CD4-positive, alpha-beta T cell treated with Interleukin-10 for 1 hour (primary cell): ENCODE measurements at places on chromosomes 6 and 20.

DNA sequence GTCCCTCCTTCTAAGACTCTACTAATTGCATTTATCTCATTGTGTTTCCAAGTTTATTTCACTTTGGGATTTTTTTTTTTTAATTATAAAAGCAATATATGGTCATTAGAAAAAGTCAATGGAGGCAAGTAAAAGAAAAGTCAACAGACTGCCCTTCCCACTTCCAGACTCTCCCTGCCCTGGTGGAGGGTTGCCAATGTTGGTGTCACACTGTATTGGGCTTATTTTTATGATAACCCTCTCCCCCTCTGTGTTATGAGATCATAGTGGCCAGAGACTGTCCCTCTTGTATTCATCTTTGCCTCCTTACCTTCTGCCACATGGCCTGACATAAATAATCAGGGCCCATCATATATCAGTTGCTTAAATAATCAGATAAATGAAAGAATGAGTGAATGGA, 63.4 kb downstream of the LRRC1 start:
- DNase-seq, result no peak

DNA sequence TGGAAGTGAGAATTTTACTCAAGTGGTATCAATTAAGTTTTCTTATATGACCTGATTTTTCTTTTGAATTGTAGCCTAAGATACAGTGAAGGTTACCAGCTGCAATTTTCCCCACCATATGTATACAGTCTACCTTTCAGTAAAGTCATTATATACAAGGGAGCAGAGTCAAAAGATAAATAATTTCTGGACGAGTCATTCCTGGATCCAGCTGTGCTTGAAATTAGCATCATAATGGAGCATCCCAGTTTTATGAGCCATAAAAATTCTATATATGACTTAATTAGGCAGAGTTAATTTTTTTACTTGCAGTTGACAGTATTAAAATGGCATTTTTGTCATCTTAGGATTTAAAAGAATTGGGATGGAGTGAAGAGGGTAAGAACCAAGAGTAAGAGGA, 1008.4 kb downstream of the PHF3 start:
- no peak for DNase-seq

- no peak for DNase-seq
Measured at GRCh38 chr20:11143481-11143880, 469.7 kb upstream of the JAG1 start.

DNA sequence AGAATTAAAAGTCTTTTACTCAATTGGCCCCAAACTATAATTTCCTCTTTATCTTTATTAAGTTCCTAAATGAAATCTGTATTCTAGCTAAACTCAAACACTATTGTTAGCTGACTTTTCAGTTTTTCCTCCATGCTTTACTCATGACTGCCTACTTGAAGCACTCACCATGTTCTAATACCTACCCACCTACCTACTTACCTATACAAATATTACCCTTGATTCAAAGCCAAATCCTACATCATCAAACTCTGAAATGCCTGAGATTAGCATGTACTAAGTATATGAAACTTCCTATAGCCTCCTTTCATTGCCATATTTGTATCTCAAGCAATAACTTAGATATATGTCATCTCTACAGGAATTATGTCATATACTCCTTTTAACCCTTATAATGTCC, 259.7 kb downstream of the HDGFL1 start:
- DNase-seq, result no peak

DNA sequence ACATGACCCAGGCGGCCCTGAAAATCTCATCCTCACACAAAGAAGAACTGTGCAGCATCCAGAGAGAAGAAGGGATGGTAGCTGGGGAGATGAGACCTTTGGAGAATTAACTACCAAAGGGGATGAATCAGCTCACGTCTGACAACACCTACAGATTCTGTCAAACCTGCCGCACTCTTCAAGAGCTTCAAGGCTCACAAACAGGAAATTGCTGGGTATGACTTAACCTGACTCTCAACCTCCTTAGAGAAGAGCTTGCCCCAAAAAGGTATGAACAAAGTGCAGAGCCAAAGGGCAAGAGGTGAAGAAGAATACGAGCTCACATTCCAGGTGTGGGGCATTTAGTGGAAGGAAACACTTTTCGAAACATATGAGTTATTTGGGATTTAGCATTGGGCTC, 139.8 kb downstream of the BACH2 start:
- peak; percentile 50 for DNase-seq

DNA sequence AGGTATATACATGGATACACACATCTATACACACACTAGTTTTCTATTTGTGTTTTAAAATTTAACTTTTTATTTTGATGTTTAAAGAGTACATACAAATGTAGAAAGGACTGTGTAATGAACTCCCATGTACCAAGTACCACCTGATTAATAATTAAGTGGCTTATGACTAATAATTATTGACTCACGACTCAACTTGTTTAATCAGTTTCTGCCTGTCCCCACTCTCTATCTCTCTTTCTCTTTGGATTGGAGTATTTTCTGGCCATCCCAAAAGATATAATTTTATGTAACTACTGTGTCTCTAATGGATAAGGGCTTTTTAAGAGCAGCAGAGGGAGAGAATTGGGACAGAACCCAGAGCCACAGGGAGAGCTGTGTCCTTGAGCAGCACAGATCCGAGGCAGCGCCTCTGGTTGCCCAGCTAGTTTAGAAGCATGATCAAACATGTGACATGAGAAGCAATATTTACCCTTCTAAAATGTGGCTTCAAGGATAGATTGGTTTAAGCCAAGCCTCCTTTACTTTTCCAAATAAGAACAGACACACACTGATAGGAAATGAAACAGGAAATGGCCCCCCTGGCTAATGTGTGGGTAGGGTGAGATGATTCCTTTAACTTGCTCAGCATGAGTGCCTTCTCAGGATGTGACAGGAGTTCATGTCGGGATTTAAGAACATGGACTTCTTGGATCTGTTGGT, 81.0 kb downstream of the ERMARD start:
- DNase-seq, result no peak

DNA sequence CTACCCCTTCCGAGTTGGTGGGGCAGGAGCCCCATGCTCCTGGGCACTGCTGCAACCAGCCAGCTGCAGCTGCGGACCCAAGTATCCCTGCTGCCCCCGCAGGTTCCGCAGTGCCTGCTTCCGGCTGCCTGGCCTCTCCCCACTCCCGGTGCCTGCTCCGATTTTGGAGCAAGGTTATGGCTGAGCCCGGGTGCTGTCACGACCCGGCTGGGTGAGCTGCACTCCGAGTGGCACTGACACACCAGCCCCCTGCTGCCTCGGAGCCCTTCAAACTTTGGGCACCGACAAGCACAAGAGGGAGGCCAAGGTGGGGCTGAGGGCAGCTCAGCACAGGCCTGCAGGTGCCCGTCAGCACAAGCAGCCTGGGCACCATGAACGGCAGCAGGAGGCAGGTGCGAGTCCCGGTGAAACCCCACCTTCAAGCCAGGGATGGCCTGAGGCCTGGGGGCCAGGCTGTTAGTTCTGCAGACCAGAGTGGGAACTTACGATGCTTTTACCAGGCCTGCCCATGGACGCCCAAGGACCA, 25.9 kb upstream of the HACE1 start:
- no peak for DNase-seq

- DNase-seq, result no peak
Measured at GRCh38 chr20:15155848-15156401, 818.5 kb upstream of the FLRT3 start.

- DNase-seq, result peak; percentile 57
Measured at GRCh38 chr6:46175446-46175845, 4.7 kb upstream of the ENPP5 start.

DNA sequence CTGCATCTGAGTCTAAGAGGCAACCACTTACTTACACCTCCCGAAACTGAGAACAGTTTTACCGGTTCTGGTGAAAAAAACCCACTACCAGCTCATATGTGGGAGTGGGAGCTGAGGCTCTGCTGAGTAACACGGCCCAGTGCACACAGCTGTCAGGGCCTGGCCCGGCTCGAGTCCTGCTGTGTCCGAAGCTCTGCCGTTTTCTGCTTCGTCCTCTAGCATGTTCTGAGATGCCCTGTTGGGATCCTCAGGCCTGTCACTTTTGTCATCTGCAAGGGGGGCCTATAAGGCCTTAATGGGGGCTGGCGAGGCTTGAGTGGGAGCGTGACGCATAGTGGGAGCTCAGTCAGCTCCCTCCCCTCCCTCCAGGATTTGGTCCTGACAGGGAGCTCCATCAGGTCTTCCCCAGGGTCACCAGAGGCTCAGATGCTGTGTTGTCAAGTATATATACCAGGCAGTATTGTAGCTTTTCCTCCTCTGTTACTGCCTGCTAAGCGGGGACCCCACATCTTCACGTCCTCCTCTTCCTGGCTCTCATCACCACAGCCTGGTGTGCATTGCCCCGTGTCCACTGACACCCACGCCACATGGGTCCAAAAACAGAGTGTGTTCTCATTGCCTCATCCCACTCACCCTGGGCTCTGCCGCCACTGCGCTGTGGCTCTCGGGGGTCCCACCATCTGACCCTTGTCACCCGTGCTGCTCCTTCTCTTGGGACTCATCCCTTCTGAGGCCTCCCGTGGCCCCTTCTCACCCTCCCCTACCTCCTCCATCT, 45.2 kb upstream of the FANCE start:
- no peak for DNase-seq

DNA sequence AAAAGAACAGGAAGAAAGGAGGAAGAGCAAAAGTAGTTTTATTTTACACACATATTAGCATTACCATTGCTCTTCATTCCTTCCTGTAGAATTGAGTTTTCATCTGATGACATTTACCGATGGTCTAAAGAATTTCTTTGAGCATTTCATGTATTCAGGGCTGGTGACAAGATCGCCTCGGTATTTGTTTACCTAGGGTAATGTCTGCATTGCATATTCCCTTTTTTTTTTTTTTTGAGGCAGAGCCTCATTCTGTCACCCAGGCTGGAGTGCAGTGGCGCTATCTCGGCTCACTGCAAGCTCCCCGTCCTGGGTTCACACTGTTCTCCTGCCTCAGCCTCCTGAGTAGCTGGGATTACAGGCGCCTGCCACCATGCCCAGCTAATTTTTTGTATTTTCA, 19.3 kb downstream of the RAB22A start:
- no peak for DNase-seq

DNA sequence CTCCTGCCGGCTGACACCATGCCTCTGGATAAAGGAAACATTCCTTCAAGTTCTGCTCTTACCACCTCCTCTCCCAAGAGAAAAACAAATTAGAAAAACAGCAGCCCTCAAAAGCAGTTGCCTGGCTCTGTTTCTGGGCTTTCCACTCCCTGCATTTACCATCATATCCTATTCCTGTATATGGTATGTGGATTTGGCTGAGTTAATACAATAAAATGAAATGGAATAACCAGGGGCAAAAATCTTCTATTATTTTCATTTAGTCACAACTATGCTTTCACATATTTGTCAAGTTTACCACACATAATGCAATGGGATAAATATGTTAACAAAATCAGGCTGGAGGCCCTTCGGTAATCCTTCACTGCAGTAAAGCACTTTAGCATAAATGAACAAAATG, 34.3 kb downstream of the COL12A1 start:
- no peak for DNase-seq

DNA sequence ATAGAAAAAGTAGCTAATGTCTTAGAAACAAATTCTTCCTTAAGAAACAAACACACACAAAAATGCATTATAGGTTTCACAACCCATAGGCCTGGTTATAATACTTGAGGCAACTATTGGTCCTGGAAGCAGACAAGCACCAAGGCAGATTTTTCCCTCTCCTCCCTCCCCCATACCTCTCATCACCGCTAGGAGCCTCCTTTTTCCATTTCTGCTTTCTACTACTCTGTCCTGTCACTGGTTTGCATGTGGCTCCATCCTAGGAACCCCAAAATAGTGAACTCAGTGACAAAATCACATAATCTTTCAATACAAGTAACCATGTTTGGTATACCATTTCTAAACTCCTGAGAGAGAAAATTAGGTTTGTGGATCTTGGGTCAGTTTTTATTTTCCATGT, 66.1 kb downstream of the HMGCLL1 start:
- DNase-seq, result no peak

DNA sequence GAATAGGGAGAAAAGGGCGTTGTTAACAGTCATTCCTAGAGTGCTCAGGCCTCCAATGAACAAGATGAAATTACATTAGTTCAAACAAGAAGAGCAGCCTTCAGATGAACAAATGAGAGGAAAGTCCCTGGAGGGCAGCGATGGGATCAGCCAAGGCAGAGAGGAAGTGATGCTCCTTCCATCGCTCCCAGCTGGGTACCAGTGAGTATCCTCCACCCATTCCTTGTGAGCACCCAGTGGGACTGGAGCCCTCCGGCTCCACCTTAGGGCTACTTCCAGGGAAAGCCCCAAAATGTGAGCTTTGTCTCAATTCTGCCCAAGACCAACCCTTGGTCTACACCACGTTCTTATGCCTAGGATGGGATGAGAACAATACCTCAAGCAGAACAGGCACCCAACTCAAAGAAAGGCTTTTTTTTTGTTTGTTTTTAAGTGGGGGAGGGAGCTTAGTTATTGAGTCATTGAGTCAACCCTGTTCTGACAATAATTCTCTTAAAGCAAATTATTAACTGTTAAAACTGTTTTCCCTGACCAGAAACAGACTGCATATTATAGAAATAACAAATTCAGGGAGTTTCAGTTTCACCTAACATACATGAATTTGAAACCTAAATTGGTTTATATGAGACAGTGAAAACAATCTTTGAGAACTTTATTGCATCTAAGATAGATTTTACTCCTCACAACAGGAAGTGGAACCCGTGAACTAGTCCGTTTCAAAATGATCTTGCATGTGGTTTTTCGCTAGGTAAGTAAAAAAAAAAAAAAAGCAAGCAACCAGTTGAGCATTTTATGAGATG, 106.9 kb downstream of the IPCEF1 start:
- peak; percentile 72 for DNase-seq

- DNase-seq, result no peak
Measured at GRCh38 chr6:149046164-149046821, 271.2 kb upstream of the TAB2 start.

- no peak for DNase-seq
Measured at GRCh38 chr6:51953246-51953645, 134.2 kb downstream of the PKHD1 start.

DNA sequence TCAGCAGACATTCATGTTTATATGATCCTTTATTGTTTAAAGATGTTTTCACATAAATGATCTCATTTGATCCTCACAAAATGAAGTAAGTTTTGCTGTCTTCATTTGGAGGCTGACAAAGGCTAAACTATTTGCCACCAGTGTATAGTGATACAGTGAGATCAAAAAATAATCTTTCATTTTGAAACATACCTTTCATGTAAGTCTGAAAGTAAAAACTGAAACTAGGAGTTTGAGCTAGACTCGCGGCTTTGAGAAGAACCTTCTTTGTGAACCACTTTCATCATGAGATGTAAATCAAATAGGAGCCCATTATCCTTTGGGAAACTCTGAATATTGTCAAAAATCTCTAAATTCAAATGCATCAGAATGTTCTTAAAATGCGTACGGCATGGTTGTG, 40.3 kb upstream of the SPTLC3 start:
- no peak for DNase-seq

DNA sequence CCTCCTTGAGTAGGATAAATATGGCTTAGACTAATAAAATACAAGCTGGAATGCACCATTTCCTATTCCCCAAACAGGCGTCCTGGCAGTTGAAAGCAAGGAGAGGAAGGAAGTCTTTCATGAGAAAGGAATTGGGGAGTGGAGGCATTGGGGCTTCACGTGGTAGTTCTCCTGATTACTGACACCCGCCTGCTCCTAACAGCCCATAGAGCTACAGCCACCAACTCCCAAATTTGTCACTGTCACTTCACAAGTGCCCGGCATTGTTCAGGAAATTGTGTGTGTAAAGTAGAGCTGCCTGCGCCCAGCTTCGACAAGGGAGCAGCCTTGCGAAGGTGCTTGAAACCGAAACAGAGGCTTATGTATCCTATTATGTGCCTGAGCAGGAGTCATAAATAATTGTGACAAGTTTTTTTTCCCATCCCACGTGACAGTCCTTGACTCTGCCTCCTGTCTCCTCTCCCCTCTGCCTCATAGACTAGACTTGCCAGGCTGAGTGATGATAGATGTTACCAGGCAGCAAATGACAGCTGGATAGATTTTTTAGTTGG, 301.7 kb upstream of the ZFP64 start:
- no peak for DNase-seq
